ENCODE measurements at places on chromosomes 2 and 18.

- no peak for DNase-seq
Observed at GRCh38 chr2:126669772-126670171, 13.8 kb downstream of the GYPC start.

DNA sequence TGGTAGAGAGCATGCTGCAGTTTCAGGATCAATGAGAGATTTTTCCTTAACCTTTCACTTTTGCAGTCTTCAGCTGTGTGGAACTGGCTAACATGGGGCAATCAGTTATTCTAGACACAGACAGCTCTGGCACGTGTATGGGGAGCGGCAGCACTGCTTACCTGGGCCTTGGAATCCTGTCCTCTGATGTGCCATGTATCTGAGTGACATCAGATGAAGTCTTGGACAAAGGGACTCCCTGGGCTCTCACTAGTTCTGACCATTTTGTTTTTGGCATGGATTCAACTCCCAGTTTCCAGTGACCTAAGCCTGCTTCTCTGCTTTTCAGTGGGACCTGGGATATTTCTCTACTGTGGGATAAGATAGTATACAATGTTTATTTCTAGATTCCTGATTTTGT is 54.3 kb downstream of the RNF144A start:
- no peak for DNase-seq

- no peak for DNase-seq
Observed at GRCh38 chr18:23169673-23170044, 34.4 kb downstream of the CABLES1 start.

GRCh38 chr2:104321796-104322349 is 532.0 kb upstream of the POU3F3 start:
- DNase-seq, result no peak

DNA sequence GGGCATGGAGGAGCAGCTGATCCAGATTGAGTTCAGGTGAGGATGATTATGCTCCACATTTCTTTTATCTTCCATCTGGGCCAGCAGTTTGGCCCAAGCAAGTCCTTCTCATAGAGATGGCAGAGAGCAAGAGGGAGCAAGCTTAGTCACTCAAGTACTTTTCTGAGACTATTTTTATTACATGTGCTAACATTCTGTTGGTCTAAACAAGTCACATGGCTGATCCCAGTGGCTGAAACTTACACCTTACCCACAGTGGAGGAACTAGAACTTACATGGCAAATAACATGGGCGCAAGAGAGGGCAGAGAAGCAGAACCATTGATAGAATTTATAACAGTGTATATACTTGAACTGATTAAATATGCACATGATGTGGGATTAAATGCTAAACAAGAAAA is 105.7 kb downstream of the KYNU start:
- DNase-seq, result no peak

GRCh38 chr18:44539926-44540325 is 140.8 kb upstream of the SETBP1 start:
- no peak for DNase-seq

DNA sequence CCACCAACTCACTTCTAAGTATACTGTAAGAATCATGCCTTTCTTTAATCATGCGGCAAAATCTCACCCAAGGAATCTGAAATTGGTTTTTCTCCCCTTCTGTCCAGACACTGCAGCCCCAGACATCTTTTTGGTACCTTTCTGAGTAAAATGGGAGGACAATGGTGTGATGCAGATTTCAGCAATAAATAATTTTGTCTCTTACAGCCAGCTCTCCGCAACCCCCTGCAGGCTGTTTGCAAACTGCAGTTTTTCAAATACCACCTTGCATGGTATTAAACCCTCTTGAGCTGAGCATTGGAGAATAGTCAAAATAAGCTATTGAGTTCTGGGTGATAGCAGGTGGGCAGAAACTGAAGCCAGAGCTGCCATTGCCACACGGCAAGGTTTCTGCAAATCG is 32.2 kb downstream of the GPR39 start:
- peak; percentile 14 for DNase-seq

- no peak for DNase-seq
Observed at GRCh38 chr2:9657731-9658130, 26.9 kb upstream of the YWHAQ start.

DNA sequence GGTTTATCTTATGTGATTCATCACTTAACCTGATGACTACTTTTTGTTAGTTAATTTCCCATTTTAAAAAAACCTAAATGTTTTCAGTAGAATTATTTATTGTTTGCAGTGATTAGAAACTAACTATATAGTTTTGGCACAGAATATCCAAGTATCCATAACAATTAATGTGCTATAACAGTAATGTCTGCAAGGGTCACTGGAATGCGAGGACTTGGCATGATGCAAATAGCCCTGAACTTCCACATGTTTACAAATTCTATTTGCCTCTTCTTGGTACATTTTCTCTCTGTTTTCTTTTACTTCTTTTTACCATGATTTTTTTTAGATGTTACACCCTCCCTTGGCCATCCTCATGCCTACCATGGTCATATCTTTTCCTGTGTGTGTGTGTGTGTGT is 49.3 kb upstream of the GALNT3 start:
- no peak for DNase-seq

DNA sequence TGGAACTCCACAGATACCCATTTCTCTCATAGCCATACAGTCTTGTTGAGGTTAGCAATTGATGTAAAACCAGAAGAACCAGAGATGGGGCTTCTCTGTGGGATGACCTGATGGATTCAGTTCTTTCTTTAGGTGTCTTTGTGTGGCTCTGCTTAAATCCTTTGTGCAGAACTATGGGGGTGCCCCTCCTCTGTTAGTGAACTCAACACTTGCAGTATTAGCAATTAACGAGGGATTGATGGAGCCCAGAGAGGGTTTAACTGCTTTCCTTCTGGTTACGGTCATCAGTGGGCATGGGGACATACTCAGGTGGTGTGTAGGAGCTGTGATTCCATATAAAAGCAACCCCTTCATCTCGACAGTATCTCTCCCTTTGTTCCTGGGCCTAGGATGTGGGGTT is 406.8 kb upstream of the FAM98A start:
- no peak for DNase-seq

GRCh38 chr18:22223254-22223964 is 54.0 kb downstream of the GATA6 start:
- no peak for DNase-seq

DNA sequence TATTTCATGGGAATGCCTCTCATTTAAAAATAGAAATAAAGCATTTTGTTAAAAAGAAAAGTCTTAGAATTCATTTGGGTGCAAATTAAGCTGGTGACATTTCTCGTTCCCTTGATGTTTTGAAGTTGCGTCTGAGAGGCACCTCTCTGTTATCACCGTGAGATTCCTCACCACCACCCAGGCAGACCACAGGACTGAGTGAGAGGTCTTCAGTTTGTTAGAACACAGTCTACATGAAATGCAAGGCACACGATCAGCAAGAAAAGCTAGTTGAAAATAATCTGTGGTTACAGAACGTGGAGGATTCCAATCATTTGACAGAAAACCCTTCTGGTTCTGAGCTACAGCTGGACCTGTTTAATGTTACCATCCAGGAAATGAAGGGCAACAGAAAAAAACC is 116.0 kb downstream of the UXS1 start:
- no peak for DNase-seq

GRCh38 chr2:141508086-141508752 is 622.6 kb downstream of the LRP1B start:
- DNase-seq, result no peak

- no peak for DNase-seq
Observed at GRCh38 chr2:234672498-234673150, 175.7 kb upstream of the ARL4C start.

DNA sequence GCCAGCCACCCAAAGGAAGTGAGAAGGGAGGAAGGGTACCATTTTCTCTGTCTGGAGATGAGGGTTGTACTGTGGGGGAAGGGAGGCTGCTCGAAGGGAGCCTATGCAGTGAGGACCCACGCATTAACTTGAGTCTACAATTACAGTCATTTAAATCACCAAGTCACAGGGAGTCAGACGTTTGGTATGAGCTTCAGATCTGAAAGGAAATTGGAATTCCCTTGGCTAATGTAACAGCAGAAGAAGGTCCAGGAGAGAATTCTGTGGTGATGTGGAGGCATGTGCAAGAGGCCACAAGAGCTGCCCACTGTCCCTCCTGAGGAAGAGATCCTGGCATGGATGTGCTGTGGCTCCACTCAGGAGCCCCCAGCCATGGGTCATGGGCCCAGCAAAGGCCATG is 22.5 kb downstream of the DAPL1 start:
- DNase-seq, result no peak

GRCh38 chr2:202510911-202511310 is 123.9 kb upstream of the FAM117B start:
- DNase-seq, result no peak

GRCh38 chr2:10787176-10787968 is 25.2 kb downstream of the PDIA6 start:
- DNase-seq, result no peak

DNA sequence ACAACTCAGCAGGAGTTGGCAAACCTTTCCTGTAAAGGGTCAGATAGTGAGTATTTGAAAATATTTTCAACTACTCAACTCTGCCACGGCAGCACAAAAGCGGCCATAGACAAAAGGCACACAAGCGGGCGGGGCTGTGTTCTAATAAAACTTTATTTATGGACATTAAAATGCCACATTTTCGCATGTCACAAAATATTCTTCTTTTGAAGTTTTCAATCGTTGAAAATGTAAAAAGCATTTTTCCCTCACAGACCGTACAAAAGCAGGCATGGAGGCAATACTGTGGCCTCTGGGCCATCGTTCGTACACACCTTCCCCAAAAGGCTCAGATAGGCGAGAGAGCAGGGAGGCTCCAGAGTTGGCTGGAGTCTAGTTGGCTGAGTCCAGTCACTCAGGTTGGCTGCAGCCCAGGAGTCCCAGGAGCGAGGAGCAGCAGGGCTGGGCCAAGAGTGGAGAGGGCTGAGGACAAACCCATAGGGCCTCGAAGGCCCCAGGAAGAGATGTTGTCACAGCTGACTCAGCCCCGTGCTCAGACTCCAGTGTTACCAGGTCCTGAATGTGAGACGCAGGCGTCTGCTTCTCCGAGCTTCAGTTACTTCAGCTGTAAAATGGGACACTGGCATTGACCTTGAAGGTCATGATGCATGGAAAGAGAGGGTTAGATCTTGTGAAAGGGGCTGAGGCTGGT is 42.5 kb downstream of the SDC1 start:
- no peak for DNase-seq

DNA sequence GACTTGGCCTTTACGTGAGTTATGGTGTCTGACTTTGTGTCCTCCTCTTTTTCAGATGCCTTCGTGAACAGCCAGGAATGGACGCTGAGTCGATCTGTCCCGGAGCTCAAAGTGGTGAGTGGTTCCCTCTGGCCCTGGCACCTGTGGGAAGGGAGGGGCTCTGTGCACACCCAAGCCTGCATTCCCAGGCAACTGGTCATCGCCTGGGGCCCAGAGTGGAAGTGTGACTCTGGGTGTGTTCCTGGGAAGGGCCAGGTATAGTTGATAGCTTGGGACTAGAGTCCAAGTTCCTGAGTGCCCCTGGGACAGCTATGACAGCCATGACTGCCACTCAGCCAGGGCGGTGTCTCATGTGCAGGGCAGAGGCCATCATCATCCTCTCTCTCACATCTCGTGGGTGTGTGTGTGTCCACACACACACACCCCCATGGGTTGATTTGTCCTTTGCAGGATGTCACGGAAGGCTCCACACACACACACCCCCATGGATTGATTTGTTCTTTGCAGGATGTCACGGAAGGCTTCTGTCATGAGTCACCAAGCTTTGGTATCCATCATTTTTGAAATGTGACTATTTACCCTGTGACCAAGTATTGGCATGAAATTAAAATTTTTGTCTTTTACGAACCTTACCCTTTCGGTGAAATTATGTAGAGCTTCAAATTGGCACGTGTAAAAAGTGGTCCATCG is 215.4 kb downstream of the AGAP1 start:
- DNase-seq, result no peak

- DNase-seq, result no peak
Observed at GRCh38 chr2:239312741-239313667, 87.8 kb downstream of the HDAC4 start.

- DNase-seq, result no peak
Observed at GRCh38 chr2:72603481-72603880, 222.4 kb downstream of the EXOC6B start.

- DNase-seq, result no peak
Observed at GRCh38 chr18:677145-677544, 19.7 kb downstream of the TYMS start.

DNA sequence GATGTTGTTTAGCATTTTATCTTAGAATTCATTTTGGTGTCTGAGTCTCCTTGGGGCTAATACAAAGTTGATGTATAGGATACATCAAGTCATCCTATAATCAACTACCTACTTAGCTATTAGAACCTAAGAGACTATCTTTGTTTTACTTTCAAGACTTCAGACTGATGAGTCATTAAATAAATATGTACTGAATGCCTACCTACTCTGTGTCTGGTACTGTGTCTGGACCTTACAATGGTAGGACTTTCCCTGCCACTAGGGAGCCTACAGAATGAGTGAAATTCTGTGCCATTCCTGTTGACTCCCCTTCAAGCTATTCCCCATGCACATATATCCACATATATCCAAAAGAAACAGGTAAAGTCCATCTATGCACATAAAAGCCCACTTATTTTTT is 114.5 kb downstream of the ERBB4 start:
- DNase-seq, result no peak

GRCh38 chr2:169107645-169108044 is 38.3 kb downstream of the DHRS9 start:
- DNase-seq, result no peak

GRCh38 chr2:178844269-178844668 is 37.0 kb upstream of the TTN start:
- DNase-seq, result no peak

DNA sequence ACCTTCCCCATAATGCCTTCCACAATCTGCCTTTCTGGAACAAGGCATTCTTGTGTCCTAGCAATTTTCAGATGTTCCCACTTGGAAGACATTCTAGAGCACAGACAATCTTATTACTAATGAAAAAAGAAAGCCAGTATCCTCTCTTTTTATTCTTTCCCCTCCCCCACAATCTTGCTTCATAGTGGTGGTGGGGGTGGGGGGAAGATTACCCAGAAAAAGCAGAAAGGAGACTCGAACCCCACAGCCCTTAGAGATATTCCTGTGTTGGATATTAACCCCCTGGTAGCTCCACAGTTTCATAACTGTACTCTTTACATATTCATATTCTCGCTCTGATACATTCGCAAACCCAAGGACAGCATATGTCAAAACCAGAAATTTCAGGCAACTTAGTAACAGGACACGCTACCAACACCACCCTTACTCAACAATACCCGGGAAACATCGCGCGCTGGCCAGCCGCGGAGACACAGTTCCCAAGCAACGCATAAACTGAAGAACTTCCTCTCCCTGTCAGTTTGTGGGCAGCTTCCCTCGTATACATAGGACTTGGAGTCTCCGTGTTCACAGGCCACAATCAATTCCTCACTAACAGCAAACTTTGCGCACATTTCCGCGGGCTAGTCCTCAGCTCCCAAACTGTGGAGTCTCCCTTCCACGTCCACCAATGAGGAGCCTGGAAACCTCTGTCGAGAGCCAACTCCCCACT is 793 bp downstream of the NR4A2 start:
- peak; percentile 6 for DNase-seq
